ENCODE measurements at places on chromosomes 13 and 19. TPM values are rescaled to one million over a fixed set of nuclear protein-coding genes. Genes with fewer than 3 reads are reported as not detected.

ZNF878 gene
- total RNA-seq, result 0.32 TPM

SHC2 gene
- 9.5 TPM for total RNA-seq

PRTN3 gene
- not detected for total RNA-seq

OR7C1 gene
- total RNA-seq, result not detected

FGF9 gene
- 0.67 TPM for total RNA-seq

ZNF560 gene
- total RNA-seq, result not detected

ZNF548 gene
- total RNA-seq, result 6.5 TPM
